Heart right ventricle (tissue), 16 donors: ENCODE measurements at places on chromosomes 16 and 17.

DNA sequence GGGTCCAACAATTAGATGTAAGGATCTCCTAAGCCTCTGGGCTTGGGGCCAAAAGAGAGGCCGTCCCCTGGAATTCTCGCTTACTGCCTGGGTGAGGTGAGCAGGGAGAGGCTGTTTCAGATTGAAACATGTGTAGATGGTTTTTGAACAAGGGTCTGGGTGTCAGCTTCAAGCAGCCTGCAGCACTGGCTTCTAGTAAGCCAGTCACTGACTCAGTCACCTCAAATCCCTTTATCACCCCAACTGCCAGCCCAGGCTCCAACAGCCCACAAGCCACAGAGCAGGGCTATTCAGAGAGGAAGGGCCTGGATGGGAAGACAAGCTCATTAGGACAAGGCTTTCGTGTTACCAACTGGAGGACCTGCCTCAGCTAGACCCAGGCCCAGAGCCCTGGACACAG, 180.2 kb downstream of the CCT6B start:
- DNase-seq = no peak

GRCh38 chr17:48814504-48814903, 2.5 kb downstream of the TTLL6 start:
- DNase-seq = peak; percentile 47

DNA sequence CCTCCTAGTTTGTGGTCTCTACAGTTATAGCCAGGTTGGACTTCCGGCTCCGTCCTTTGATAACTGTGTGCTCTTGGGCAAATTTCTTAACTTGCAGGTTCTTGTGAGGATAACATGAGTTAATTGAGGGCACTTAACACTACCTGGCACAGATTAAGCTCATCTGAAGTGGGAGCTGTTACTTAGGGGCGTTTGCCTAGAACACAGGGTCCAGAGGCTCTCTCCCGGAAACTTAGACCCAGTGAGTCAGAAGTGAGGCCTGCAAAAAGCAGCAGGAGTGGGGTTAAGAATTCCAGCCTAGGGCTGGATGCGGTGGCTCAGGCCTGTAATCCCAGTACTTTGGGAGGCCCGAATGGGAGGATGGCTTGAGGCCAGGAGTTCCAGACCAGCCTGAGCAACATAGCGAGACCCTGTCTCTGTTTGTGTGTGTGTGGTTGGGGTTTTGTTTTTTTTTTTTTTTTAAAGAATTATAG, 1.4 kb downstream of the MVP start:
- DNase-seq = no peak

- DNase-seq = no peak
Observed at GRCh38 chr17:42403150-42403549, 14.9 kb upstream of the STAT3 start.
